ENCODE measurements at places on chromosomes 7 and 10.
A peak's percentile ranks its signal among the peaks of the same experiment; 100 is the strongest.

DNA sequence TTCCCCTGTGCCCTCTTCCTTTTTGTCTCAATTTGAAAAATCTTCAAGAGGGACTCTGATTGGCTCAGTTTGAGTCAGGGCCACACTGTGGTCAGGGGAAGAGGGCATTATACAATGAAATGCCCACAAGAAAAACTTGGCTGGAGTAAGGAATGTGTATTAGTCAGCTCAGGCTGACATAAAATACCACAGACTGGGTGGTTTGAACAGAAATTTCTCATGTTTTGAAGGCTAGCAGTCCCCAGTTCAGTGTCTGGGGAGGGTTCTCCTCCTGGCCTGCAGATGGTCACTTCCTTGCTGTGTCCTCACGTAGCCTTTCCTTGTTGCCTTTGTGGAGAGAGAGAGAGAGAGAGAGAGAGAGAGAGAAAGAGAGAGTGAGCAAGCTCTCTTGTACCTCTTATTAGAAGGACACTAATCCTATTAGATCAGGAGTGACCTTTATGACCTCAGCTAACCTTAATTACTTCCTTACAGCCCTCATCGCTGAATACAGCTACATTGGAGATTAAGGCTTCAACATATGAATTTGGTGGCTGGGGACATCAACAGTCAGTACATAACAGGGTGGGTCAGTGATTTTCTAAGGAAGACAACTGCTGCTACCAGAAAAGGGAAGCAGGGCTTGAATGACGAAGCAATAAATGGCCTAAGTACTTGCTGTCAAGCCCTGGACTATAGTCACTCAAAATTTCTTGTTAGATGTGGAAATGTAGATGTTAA is 25.8 kb upstream of the FAM13C start:
- no peaks in the 10 kb centered on the region for H3K27me3 ChIP-seq
- H3K36me3 ChIP-seq = no peaks in the 10 kb centered on the region
- H3K4me1 ChIP-seq = no peaks in the 10 kb centered on the region
- no peak for DNase-seq
- H3K4me3 ChIP-seq = no peak overlapping the region

DNA sequence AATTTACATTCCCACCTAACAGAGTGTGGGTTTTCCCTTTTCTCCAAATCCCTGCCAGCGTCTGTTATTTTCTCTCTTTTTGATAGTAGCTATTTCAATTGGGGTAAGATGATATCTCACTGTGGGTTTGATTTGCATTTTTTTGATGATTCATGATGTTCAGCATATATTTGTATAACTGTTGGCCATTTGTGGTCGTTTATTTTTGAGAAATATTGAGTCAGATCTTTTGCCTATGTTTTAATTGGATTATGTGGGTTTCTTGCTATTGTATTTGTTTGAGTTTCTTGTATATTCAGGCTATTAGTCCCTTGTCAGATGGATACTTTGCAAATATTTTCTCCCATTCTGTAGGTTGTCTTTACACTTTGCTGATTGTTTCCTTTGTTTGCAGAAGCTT is 193.8 kb downstream of the ABCA13 start:
- no peak overlapping the region for H3K27ac ChIP-seq

DNA sequence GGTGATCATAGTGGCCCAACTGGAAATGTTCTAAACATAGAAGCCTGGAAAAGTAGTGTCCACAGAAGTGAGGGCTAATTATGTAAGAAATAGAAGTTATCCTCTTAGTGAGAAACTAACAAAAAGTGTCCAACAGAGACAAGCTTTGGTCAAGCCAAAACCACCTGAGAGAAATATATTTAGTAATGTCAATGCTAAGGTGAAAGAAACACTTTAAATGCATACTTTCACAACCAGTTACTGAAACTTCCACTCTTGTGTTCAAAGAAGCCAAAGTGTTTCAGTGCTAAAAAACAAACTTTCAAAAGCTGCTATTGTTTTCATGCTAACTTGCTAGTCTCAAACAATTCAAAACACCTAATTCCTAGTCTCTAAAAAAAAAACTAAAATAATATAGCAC is 18.1 kb downstream of the RAB11FIP2 start:
- no peak overlapping the region for H3K27ac ChIP-seq
- no peaks in the 10 kb centered on the region for H3K27me3 ChIP-seq
- H3K4me1 ChIP-seq = peaks cover 8% of the 10 kb centered on the region
- H3K36me3 ChIP-seq = no peaks in the 10 kb centered on the region
- no peak overlapping the region for H3K4me3 ChIP-seq

GRCh38 chr7:2513702-2514101 is 5.9 kb upstream of the LFNG start:
- DNase-seq = no peak
- peaks cover 36% of the 10 kb centered on the region for H3K4me1 ChIP-seq
- no peak overlapping the region for H3K27ac ChIP-seq
- no peak overlapping the region for H3K4me3 ChIP-seq
- H3K36me3 ChIP-seq = no peaks in the 10 kb centered on the region
- H3K27me3 ChIP-seq = peaks cover 10% of the 10 kb centered on the region

DNA sequence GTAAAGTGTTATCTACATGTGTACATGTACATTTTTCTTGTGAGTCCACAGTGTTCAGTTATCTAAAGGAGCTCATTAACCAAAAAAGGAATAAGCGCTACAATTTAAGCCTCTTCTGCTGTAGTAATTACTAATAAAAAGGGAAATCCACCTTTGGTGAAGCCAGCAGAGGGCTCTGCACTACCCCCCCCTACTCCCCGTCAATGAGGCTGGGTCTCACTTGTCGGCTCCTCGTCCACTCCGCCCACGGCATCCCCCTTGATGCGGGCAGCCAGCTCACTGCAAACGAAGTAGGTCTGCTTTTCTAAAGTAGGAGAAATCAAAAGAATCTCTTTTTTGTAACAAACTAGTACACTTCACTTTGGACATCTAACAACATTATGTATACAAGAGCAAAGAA is 4.7 kb upstream of the WASHC2A start:
- no peaks in the 10 kb centered on the region for H3K27me3 ChIP-seq
- H3K36me3 ChIP-seq = no peaks in the 10 kb centered on the region
- DNase-seq = no peak
- no peak overlapping the region for H3K27ac ChIP-seq
- H3K4me1 ChIP-seq = no peaks in the 10 kb centered on the region
- no peak overlapping the region for H3K4me3 ChIP-seq

- H3K27ac ChIP-seq = no peak overlapping the region
- no peak overlapping the region for H3K4me3 ChIP-seq
- no peaks in the 10 kb centered on the region for H3K4me1 ChIP-seq
These were observed 73.6 kb upstream of the FAM20C start for GRCh38 chr7:118615-119391.

GRCh38 chr10:59007307-59008025 is 169.0 kb upstream of the PHYHIPL start:
- H3K4me3 ChIP-seq = no peak overlapping the region
- H3K27me3 ChIP-seq = no peaks in the 10 kb centered on the region
- no peaks in the 10 kb centered on the region for H3K4me1 ChIP-seq
- no peak for DNase-seq
- no peaks in the 10 kb centered on the region for H3K36me3 ChIP-seq
- H3K27ac ChIP-seq = no peak overlapping the region

GRCh38 chr7:70693686-70694433 is 438.1 kb upstream of the GALNT17 start:
- H3K27me3 ChIP-seq = no peaks in the 10 kb centered on the region
- peaks cover 13% of the 10 kb centered on the region for H3K4me1 ChIP-seq
- H3K27ac ChIP-seq = peak overlapping the region; percentile 78
- H3K36me3 ChIP-seq = peaks cover 3% of the 10 kb centered on the region

DNA sequence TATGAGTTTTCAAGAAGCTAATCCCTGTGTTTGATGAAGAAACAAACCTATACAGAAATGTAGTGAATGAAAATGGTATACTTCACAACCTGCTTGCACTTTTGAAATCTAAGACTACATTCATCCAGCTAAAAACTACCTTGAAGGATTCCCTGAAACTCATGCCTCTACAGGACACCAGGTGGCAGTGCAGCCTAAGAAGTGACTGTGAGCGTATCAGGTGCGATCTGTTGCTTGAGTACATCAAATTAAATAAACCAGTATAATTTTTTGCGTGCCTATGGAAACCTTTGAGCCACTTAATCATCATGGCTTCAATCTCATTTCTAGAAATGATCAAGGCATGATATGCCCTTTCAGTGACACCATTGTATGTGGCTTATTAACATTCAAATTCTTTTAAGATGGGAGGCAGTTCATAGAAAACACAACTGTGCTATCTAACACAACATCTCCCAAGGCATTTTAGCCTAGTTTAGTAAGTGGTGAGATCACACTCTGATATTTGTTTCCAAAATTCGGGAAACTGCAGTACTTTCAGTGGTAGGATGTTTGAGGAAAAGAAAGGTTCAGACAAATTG is 57.4 kb downstream of the PPP1R17 start:
- H3K27me3 ChIP-seq = no peaks in the 10 kb centered on the region
- peaks cover 14% of the 10 kb centered on the region for H3K4me1 ChIP-seq
- H3K27ac ChIP-seq = no peak overlapping the region
- no peak for DNase-seq

Measured in keratinocyte (primary cell).